HepG2 (cell line): ENCODE measurements at places on chromosomes 1 and 21.

GRCh38 chr1:29156543-29157268 is 25.0 kb downstream of the SRSF4 start:
- DNase-seq, result no peak

DNA sequence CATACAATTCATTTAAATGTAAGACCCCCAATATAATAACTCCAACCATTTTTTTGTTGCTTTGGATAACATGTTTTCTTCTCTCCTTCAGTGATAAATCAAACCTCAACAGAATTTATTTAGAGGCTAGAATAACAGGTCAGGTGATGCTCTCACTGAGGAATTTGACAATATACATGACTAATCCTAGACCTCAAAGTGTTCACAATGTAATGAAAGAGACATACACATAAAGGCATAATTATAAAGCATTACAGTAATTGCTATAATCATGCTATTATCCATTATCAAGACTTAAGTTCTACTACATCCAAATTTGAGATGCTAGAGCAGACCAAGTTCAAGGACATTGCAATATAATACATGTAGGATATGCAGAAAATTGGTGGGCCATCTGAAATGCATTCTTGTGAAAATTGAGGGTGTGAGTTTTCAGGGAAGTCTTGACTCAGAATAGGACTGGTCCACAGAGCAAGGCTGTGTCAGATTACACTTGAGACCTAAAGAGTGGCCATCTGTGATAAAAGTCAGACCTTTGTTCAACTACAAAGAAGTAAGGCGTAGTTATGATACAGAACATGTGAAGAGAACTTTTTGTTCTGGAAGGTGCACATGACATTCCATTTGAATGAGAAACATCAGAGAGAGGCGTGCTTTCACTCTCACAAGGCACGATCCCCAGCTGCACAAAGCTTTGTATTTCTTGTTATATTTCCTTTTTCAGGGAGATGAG is 45.5 kb downstream of the UTP25 start:
- no peak for DNase-seq

GRCh38 chr1:7153464-7153863 is 368.2 kb downstream of the CAMTA1 start:
- no peak for DNase-seq

GRCh38 chr1:164630626-164631396 is 71.8 kb downstream of the PBX1 start:
- no peak for DNase-seq

GRCh38 chr1:87787551-87787950 is 458.9 kb downstream of the LMO4 start:
- peak; percentile 69 for DNase-seq

GRCh38 chr1:16237343-16237830 is 404 bp upstream of the CPLANE2 start:
- no peak for DNase-seq

GRCh38 chr1:187928288-187928687 is 1099.5 kb downstream of the PLA2G4A start:
- DNase-seq, result peak; percentile 29

- peak; percentile 59 for DNase-seq
Observed at GRCh38 chr1:219837274-219837993, 90.9 kb downstream of the SLC30A10 start.

- DNase-seq, result no peak
Observed at GRCh38 chr21:43861706-43862105, 3.3 kb upstream of the AGPAT3 start.

- DNase-seq, result no peak
Observed at GRCh38 chr1:161092621-161093028, 3.3 kb upstream of the NECTIN4 start.

DNA sequence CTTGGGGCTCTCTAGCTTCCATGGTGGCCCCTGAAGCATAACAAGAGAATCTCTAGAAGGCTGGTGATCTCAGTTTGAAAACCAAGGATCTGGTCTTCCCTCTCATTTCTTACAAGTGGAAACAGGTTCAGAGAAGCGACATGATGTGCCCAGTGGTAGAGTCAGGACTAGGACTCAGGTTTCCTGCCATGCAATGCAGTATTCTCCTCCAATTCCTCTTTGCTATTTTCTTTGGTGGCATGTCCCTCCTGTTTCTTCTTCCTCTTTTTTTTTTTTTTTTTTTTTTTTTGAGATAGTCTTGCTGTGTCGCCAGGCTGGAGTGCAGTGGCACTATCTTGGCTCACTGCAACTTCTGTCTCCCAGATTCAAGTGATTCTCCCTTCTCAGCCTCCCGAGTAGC is 195.6 kb upstream of the C1orf105 start:
- DNase-seq, result no peak

DNA sequence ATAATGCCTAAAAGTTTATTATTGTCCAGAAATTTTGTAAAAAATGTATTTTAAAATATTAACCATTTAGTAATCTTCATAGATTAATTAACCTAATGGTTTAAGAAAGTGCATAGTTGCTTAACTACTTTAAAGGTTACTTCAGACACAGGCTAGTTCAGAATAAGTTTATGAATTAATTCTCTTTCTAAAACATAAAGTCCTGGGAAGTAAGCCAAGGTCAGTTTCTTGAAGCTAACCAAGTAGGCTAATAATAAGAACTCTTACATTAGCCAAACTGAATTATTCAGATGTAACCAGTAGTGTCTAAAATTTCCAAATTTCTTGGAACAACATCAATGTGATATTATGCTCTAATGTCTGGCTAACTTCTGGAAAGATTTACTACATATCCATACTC is 790.4 kb downstream of the NCAM2 start:
- DNase-seq, result no peak

GRCh38 chr1:22500471-22500870 is 48.8 kb downstream of the ZBTB40 start:
- DNase-seq, result no peak

DNA sequence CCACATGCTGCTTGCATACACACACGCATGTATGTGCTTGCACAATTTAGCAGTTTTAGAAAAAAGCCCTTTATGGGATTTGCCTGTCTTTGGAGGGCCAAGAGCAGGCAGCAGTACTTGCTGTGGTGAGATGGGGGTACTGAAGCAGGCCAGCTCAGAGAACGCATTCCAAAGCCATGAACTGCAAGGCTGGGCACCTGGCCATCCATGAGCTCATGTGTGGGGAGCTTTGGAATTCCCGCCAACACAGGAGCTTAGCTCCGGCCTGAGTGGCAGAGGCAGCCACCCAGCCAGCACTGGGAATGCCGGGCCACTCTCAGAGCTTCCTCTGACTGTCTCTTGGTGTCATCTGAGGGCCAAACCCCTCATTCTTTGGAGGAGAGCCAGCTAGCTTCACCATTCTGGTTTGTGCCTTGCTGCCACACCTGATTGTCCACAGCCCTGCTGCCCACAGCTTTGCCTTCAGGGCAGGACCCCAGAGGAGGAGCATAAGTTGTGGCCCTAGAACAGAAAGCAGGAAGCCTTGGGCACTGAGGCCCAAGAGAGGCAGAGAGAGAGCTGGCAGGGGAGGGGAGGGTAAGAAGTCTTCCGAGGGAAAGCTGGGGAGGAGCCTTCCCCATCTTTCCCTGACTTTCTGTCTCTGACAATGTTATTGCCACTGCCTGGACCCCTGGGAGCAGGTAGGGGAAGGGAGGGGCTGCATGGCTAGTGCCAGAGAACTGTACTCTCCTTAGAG is 92.1 kb upstream of the POU3F1 start:
- DNase-seq, result peak; percentile 35

GRCh38 chr1:90354704-90355103 is 359.8 kb downstream of the ZNF326 start:
- no peak for DNase-seq

- DNase-seq, result no peak
Observed at GRCh38 chr1:230048322-230048721, 18.7 kb upstream of the GALNT2 start.

DNA sequence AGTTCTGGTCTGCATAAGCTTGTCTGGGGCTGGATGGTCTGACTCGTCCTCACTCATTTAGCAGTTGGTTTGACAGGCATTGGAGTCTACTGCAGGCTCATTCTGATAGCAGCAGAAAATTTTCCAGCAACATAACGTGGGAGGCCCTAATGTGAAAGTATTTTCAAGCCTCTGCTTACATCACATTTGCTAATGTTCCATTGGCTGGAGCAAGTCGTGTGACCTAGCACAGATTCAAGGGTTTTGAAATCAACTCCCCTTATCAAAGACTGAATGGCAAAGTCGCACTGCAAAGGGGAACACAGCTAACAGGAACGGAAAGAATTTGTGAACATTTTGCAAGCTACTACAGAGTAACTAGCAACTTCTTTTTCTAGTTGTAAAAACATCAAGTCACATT is 2.3 kb upstream of the USH2A start:
- no peak for DNase-seq

DNA sequence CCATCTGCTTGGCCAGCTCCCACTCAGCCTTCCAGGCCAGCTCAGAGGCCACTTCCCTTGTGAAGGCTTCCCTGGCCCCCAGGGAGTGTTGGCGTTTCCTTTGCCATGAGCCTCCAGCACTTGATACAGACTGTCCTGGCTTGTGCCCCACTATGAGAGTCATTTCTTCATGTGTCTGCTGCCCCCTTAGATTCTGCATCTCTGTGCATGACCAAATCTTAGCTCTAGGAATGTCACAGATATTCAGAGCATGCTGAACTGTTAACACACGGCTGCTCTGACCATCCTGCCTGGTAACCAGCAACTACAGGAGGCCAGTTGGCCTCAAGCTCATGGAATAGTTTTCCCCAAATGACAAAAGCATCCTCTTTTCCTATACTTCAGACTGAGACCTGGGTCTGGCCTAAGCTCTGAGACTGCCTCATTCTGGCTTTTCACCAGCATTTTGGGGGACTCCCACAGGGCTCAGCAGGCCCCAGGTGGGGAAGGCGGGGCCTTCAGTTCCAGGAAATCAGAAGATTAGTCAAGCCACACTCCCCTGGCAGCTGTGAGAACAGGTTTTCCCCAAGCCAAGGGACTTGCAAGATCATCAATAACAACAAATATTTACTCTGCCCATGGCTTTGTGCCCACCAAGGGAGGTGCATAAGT is 182.6 kb upstream of the EDN2 start:
- no peak for DNase-seq

DNA sequence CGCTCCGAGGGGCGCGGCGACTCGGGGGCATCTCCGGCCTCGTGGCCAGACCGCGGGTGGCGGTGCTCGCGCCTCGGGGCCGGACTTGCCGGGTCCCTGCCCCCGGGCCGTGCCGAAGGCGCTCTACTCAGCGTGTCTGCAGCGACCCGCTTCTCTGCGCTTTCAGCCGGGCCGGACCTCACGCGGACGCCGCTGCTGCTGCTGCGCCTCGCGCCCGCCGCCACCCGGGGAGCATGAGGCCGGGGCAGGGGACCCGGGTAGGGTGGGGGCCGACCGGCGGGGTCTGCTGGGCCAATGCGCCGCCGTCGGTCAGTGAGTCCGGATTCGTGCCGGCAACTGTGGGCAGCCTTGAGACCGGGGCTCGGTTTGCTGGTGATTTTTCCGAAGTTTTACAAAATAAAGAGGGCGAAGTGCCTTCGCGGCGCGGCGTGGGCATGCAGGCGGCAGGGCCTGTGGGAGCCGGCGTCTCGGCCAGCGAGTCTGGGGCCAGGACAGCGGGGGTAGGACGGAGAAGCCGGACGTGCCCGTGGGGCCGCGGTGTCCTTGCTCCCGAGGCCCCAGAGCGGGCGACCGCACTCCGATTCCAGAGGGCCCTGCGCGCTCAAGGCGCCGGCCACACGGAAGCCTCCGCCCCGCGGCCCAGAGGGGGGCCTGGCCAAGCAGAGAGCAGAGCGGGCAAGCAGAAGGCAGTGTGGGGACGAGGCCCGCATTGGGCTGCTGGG is 749 bp downstream of the FAM163A start:
- no peak for DNase-seq

DNA sequence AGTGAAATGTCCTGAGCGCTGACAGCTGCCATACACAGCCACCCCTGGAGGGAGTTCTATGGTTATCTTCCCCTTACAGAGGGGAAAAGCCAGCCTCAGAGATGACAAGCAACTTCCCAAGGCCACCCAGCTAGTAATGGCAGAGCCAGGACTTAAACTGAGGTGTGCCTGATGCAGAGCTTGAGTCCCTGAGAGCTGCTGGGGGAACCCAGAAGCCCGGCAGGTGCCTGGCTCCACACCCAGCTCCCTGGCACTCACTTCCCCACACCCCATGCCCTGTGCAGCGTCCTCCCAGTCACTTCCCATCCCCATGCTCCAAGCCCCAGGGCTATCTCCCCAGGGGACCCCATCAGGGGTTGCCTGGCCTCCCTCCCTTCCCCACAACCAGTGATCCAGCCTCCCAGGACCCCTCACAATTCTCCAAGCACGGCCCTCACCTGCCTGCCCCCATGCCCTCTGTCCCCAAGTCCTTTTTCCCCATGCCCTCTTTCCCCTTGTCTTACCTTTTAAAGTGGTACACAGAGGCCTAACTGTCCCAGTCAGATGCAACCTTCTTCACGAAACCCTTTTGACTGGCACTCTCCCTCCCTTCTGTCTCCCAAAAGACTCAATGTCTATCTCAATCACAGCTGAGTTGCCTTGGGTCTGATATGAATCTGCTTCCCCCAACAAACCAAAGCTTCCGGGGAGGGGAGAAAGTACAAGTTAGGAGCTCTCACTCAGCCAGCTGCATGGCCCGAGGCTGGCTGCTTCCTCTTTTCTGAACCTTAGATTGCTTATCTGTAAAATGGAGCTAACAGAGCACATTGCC is 39.8 kb upstream of the LRP8 start:
- no peak for DNase-seq

GRCh38 chr1:232629250-232630046 is 485 bp downstream of the SIPA1L2 start:
- DNase-seq, result no peak

- no peak for DNase-seq
Observed at GRCh38 chr1:216827251-216827650, 104.0 kb upstream of the ESRRG start.

GRCh38 chr1:221470000-221470698 is 271.7 kb downstream of the DUSP10 start:
- DNase-seq, result no peak

DNA sequence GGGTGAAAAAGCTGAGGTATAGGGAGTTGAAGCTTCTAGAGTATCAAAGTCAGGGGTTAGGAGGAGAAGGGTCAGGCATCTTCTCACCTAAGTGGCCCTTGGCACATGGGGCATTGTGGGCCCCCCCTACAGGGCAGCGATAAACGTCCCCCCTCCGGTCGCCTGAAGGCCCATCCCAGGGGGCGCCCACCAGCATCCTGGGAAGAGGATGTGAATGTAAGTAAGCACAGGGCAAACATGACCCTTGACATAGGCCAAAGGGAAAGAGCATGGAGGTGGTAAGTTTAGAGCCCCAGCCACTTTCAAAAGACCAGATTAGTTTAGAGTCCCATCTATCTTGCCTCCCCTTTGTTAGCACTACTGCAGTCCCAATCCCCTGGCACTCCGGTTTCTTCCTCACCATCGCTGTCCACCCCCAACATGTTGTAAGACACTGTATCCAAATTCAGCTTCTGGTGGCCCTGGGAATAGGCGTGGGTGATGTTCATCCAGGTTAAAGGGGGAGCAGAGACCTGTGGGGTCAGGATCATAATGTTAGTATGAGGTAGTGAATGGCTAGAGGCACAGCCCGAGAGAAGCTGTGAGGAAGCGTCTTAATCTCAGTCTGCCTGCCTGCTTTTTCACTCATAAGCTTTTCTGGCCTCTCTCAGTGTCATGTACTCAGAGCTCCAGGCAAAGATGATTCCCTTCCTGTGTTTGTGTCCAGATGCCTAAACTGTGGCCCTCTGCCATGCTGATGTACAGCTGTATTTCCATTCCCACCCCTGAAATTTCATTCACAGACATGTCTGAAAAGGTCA is 2.7 kb downstream of the ITGA10 start:
- DNase-seq, result no peak

- no peak for DNase-seq
Observed at GRCh38 chr1:221089803-221090202, 210.6 kb downstream of the HLX start.

- DNase-seq, result no peak
Observed at GRCh38 chr1:19423130-19423529, 62.2 kb downstream of the CAPZB start.

- DNase-seq, result no peak
Observed at GRCh38 chr1:235024711-235025421, 103.8 kb downstream of the TOMM20 start.
